ENCODE measurements at places on chromosomes 1 and 21.
A peak's percentile ranks its signal among the peaks of the same experiment; 100 is the strongest.

DNA sequence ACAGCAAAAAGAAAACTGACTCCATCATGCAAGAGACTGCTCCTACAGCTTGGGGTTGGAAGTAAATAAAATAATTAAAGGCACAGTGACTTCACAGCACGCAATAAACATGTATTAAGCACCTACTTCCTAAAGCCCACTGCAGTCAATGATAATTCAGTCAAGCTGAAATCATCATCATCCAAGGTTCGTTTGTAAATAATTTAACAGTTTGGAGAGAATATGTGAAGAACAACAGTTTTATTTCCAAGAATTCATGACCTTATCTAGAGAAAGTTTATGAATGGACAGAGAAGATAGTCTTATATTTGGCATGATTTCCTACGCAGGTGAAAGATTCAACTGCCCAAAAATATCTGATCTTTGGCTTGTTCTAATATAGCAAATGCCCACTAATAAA lies 86.8 kb downstream of the SMYD3 start:
- DNase-seq: no peak

- no peak for DNase-seq
These were observed 4.7 kb downstream of the TNN start for GRCh38 chr1:175072099-175072951.

DNA sequence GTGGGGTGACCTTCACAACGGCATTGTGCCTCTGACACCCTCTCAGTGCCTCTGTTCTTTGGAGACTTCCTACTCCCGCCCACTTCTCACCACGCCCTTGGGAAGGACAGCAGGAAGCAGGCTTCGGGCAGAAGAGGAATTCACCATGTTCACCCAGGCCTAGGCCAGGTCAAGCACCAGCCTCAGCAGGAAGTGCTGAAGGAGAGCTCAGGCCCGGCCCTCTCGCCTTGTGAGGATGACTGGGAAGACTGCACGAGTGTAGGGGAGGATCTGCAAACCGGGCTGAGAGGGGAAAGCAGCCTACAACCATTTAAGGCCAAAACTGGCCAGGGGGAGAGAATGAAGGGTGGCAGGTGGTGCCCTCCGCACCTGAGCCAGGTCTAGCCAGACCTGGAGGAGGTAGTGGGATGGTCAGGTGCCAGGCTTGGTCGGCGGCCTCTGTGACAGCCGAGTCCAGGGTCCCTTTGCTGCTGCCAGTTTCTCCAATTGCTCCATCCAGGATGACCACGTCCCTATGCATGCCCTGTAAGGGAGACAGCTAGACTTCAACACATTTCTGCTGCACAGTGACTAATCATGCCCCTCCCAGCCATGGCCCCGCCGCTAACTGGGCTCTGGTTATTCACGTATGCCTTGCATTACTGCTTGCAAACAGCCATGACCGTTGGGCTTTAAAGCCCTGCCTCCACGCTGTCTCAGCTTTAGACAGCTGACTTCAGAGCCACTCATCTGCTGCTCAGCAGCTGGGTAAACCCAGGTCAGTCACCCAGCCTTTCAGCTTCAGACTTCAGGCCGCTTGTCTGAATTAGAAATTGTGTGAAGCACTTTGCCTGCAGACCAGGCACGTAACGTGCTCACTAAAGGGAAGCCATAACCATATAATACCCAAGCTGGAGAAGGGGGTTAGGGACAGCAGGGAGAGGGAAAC lies 8.9 kb downstream of the MRTO4 start:
- peak; percentile 56 for DNase-seq

DNA sequence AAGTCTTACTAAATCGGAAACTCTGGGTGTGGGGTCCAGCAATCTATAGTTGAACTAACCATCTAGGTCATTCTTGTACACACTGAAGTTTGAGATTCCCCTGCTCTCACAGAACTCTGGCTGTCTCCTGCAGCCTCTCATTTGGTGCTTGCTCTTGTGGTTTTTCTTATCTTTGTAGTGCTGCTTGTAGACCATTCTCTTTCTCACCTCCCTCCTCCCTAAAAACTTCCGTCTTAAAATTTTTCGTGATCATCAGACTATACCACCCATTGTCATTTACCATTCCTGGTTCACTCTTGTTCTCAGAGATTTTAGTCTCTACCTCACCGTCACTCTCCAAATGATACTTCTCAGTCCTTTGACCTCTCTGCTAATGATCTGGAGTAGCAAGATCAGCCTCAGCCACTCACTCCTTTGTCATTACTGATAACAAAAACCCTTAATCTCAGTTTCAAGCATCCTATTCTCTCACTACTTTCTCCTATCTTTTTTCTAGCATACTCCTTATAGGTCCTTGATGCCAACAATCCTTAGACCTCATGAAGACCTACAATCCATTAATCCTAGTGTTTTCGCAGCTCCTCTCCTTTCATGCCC lies 13.0 kb upstream of the EPHX4 start:
- DNase-seq: no peak

GRCh38 chr1:223737342-223737741 lies 25.0 kb downstream of the CAPN2 start:
- DNase-seq: no peak

GRCh38 chr1:229114850-229115365 lies 156.0 kb upstream of the RAB4A start:
- DNase-seq: no peak

DNA sequence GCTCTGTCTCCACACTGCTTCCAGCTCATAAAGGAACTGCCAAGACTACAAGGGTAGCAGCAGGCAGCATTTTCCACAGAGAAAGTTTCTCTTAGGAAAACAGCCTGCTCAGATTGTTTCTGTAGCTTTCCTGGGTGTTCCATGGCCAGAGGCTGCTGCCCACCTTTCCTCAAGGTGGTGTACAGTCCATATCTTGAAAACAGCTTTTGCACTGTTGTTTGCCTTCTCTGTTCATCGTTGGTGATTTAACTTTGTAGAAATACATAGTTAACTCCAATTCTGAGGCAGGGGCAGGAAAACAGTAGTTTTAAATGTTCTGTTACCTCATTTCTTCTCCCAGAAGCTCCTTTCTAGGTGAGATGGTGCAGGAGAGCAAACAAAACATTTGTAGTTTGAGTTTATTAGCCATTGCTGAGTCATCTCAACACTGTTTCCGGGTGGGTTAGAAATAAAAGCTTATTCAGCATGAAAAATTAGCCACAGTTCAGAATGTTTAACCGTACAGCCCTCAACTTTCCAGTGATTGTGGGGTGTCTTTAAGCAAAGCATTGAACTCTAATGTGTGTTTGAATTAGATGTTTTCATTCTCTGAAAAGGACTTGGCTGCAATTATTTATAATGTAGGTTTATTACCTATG lies 41.7 kb downstream of the DIP2A start:
- no peak for DNase-seq

DNA sequence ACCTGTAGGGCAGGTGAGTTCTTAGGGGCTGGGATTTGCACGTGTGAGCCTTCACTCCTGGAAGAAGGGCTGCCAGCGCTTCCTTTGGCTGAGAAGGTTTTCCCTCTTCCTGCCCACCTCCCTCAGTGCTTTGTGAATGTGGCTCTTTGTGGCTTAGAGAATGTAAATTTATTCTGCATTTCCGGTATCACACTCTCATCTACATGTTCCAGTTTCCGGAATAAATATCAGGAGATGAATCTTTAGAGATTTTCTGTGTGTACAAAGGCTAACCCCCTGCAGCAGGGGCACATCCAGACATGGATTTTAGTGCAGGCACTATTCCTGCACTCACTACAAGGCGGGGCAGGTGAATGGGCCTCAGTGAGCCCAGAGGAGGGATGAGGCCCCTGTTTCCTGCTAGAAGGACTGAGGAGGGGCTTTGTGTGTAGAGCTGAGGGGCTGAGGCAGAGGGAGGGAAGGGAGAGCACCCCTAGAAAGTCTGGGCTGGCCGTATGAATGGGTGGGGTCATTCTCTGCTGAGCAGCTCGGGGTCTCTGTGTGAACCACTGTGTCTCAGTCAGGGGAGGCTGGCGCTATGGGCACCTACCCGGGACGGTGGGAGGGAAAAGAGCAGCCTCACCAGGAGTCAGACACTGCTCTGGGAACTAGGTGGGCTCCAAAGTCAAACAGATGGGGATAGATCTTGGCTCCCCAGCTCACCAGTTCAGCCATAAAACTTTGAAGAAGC lies 207.5 kb downstream of the MATN1 start:
- no peak for DNase-seq

- no peak for DNase-seq
These were observed 32.5 kb upstream of the DISC1 start for GRCh38 chr1:231594123-231594522.

DNA sequence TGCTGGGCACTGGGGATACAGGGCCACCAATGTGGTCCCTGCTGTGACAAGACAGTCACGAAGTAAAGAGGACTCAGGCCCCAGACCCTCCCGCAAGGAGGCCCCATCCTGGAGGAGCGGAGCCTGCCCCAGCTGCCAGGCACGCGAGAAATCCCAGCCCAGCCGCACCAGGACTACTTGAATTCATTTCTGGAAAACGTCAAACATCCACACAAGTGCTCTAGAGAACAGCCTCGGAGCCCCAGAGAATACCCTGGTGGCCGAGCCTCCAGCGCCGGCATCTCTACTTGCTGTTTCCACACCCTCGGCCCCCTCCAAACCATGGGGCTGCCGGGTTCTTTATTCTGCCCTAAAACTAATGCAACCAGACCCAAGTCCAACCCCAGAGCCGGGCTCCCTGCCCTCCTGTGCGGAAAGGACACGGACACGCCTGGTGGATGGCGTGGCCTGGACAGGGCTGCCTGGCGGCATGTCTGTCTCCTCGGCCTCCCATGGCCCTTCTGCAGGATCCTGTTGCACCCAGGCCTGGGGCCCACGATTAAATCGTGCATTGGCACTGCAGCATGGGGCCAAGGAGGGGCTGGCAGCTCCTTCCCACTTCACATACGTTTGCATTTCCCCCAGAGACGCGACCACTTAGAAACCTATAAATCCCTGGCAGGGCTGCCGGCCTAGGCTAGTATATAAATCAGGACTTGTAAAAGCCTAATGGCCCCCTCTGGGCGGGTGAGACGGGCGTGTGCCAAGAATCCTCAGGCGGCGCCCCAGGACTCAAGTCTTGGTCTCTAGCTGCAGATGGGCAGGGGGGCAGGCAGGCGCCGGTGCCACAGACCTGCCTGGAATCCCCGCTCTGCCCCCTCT lies 41.2 kb downstream of the DMRTB1 start:
- no peak for DNase-seq

- no peak for DNase-seq
These were observed 145.1 kb downstream of the CNIH3 start for GRCh38 chr1:224761245-224761644.

- no peak for DNase-seq
These were observed 80.7 kb downstream of the SMYD2 start for GRCh38 chr1:214361636-214362035.

GRCh38 chr1:193909406-193910082 lies 723.1 kb upstream of the B3GALT2 start:
- no peak for DNase-seq

- DNase-seq: no peak
These were observed 10.6 kb downstream of the URB1 start for GRCh38 chr21:32382108-32382644.

- no peak for DNase-seq
These were observed 77.2 kb downstream of the BCAR3 start for GRCh38 chr1:93604411-93604810.
